ENCODE measurements at places on chromosomes 16 and 17.

DNA sequence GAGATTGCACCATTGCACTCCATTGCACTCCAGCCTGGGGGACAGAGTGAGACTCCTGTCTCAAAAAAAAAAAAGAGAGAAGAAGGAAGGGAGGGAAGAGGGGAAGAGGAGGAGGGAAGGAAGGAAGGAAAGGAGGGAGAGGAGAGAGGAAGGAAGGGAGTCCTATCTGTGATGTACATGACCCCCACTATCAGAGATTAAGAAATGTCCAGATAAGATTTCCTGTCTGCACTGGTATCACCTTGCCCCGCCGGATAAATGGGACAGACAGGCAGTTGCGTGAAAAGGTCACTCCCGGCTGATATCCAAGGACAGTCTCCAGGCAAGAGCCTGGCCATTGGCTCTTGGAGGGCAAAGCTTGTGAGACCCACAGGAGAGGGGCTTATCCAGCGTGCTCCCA, 5.2 kb upstream of the ZFPM1 start:
- no peak for DNase-seq

GRCh38 chr17:27389542-27390140, 66.6 kb upstream of the KSR1 start:
- DNase-seq: no peak

GRCh38 chr16:31177136-31177535, 2.8 kb upstream of the FUS start:
- no peak for DNase-seq

- no peak for DNase-seq
These were observed 68.7 kb downstream of the RAI1 start for GRCh38 chr17:17749921-17750320.

DNA sequence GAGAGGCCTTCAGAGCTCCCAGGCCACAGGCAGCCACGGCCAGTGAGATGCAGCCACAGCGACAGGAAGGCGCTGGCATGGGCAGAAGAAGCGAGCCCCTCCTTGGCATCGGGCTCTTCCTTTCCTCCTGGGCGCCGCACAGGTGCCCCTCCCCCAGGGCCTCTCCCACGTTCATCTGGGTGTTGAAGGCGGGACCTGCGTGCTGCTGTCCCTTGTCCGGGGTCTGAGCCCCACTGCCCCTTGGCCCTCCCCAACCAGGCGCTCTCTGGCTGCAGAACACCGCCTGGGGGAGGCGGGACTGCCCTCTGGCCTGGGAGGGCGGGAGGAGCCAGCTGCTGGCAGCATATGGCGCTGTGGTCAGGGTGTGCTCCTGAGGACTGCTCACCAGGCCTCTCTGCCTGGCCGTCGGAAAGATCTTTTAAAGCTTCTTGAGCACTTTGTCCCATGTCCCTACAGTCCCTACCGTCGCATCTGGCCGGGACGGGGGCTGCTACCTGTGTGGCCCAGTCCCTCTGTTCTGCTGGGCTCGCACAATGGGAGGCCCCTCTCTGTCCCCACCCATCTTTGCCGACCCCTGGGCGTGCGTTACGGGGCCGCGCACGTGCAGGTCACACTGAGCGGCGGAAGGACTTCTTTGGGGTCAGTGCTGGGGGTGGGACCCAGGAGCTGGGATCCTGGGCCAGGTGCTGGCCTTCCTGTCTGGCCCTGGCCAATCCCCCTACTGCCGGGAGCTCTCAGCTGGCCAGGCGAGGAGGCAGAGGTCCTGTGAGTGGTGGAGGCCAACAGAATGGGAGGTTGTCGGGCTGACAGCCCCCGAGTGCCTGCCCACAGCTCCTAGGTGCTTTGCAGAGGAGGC, 1.7 kb downstream of the SLC25A10 start:
- DNase-seq: no peak

GRCh38 chr16:72568502-72568901, 396.5 kb upstream of the PMFBP1 start:
- DNase-seq: no peak

GRCh38 chr16:85602402-85603202, 10.5 kb upstream of the GSE1 start:
- DNase-seq: no peak

DNA sequence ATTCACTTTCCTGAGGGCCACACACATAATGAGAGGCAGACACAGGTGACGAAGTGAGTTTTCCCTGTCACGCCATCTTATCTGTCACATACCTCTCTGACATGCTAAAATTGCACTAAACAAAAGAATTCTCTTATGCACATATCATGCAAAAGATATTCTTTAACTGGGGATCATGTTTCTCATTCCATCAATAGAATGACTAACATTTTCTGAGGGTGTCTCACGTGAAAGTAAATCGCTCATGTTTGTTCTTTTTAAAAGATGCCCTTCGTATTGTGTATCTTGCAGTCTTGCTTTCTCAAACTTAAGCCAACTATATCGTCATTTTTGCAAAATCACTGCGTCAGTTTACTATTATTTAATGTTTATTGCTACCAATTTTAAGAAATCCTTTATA, 306.4 kb downstream of the WWOX start:
- no peak for DNase-seq

- no peak for DNase-seq
These were observed 41.5 kb downstream of the CYB5B start for GRCh38 chr16:69465881-69466280.

GRCh38 chr17:63932721-63933120, 590 bp upstream of the CD79B start:
- DNase-seq: no peak

GRCh38 chr16:15876503-15876902, 11.9 kb downstream of the CEP20 start:
- DNase-seq: no peak

- no peak for DNase-seq
These were observed 810.6 kb downstream of the CDH11 start for GRCh38 chr16:64311241-64311640.

DNA sequence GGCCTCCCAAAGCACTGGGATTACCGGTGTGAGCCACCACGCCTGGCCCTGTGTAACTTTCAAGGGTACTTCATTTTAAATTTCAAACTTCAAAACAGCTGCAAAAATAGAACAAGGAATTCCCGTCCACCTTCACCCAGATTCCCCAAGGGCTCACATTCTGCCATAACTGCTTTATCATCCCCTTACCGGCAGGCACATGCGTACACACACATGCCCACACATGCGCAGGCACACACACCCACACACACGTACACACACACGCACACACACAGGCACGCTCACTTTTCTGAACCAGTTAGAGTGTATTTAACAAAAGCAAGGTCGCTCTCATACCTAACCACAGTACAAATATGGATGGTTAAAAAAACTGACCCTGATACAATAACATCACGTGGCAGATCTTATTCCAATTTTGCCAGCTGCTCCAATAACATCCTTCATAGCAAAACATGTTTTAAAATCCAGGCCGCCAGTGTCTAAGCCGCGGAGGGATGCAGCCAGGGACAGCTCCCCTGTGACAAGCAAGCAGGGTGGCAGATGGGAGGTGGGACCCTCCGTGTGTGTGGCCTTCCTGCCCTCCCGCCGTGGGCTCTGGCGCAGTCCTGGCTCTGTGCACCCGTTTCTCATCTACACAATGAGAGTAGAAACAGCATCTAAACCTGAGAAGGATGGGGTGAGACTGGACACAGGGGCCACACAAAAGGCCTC, 23.1 kb downstream of the PDIA2 start:
- DNase-seq: no peak

GRCh38 chr17:56661906-56662305, 68.4 kb downstream of the NOG start:
- DNase-seq: no peak

DNA sequence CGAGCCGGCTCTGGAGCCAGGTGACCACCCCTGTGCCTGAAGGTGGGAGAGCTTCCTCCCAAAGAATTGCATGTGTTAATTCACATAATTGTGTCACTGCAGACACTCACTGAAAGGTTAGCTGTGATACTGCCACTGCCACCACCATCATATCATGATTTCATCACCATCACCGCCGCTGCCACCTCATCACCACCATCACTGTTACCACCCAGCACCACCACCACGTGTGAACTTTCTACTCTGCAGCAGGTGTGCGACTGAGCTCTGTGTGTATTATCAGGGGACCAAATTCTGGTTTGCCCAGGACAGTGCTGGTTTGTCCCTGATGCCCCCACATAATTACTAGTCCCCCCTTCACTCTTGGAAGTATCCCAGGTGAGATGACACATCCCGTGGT, 15.2 kb downstream of the BCAR1 start:
- DNase-seq: no peak

DNA sequence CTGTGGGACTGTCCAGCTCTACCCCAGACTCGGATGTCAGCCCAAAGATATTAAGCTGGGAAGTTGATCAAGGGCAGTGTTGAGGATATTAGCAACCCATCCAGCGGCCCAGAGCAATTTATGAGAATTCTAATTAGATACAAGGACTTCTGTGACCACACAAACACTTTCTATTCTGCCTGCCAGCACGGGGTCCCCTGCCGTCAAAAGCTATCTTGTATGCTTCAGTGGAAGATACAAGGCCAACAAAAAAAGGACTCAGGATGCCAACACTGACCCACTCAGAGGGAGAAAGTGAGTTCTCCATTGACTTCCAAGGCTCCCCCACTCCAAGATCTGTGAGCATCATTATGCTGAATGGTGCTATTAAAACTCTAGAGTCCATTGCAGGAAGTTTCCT, 390.7 kb downstream of the GRIN2A start:
- DNase-seq: no peak

DNA sequence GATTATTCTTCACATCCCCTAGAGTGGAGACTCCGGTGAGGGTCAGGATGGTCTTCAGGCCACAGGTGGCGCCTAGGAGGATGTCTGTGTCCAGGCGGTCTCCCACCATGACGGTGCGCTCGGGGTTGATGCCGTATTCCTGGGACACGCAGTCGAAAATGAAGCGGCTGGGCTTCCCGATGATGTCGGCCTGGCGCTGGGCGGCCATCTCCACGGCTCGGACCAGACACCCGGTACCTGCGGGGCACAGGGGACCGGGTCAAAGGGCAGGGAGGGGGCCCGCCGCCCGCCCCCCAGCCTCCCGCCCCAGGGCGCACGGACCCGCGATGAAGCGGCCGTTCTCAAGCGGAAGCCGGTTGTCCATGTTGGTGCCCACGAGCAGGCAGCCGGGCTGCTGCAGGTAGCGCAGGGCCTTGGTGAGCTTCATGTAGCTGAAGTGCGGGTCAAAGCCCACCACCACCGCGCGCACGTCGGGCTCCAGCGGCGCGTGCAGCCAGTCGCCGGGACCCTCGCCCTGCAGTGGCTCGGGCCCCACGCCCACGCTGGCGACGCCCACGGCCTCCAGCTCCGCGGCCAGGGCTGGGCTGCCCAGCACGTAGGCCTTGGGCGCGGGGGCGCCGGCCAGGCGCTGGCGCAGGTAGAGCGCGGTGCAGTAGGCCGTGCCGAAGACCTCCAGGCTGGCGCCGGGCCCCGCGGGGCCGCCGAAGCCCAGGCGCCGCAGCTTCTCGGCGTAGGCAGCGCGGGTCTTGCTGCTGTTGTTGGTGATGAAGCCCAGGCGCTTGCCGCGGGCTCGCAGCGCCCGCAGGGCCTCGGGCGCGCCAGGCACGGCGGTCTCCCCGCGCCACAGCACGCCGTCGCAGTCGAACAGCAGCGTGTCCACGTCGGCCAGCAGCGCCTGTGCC, 572 bp downstream of the PGP start:
- DNase-seq: no peak

- no peak for DNase-seq
These were observed 20.0 kb downstream of the ACE start for GRCh38 chr17:63496663-63497400.

DNA sequence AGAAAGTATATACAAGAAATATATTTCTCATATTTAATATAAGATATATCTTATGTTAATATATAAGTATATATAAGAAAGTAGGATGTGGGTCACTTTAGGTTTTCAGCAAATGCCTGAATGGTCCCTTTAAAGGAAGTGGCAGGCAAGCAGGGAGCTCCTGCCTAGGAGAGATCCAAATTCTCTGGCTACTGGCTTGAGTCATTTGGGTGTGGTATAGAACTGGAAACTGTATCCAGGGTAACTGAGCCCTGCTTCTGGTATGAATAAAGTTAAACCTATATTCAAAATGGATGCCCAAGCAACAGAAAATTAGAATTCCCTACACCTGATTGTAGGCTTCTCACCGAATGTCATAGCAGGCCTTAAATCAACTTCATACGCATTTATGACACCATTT, 144.4 kb downstream of the ZNF18 start:
- no peak for DNase-seq

DNA sequence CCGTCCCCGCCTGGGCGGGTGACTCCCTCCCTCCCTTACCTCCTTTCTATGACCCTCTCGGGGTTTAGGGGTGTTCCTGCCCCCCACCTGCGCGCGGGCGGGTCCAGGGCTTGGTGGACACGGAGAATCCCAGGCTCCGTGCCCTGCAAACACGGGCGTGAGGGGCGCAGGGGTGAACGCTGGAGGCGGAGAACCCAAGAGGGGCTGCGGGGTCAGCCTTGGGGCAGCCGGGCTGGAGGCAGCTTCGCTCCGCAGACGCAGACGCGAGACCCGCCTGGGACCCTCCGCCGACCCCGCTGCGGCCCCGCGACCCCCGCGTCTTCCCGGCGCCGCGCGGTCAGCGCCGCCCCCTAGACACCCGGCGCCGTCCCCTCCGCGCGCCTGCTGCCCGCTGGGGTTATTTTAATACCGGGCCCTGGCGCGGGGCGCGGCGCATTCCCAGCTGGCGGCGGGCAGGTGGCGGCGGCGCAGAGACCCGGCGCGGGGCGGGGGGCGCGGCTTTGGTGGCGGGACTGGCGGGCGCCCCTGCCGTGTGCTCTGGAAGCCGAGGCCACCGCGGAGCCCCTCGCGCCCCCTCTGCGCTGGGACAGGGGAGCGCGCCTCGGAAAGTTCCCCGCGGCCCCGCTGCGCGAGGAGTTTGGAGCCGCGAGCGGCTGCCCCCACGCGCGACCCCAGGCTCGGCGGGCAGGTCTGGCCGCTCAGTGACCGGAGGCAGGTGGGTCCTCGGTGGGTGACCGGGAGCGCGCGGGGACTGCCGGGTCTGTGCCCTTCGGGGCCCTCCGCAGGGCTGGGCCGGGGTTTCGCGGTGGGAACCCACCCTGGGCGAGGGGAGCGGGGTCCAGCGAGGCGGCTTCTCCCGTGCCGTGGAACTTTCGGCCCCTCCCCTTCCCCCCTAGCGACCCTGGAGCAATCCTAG, at the start of gene UTS2R:
UTS2R (plus strand) TSS at position 433 of the 916 bp plus-strand sequence. CDS start 2,560 bp downstream, outside the sequence.
- DNase-seq: no peak

GRCh38 chr17:38439436-38439835, 11.2 kb downstream of the ARHGAP23 start:
- DNase-seq: no peak
